ENCODE measurements at places on chromosomes 16 and 17. TPM values are rescaled to one million over a fixed set of nuclear protein-coding genes. Genes with fewer than 3 reads are reported as not detected.

DNA sequence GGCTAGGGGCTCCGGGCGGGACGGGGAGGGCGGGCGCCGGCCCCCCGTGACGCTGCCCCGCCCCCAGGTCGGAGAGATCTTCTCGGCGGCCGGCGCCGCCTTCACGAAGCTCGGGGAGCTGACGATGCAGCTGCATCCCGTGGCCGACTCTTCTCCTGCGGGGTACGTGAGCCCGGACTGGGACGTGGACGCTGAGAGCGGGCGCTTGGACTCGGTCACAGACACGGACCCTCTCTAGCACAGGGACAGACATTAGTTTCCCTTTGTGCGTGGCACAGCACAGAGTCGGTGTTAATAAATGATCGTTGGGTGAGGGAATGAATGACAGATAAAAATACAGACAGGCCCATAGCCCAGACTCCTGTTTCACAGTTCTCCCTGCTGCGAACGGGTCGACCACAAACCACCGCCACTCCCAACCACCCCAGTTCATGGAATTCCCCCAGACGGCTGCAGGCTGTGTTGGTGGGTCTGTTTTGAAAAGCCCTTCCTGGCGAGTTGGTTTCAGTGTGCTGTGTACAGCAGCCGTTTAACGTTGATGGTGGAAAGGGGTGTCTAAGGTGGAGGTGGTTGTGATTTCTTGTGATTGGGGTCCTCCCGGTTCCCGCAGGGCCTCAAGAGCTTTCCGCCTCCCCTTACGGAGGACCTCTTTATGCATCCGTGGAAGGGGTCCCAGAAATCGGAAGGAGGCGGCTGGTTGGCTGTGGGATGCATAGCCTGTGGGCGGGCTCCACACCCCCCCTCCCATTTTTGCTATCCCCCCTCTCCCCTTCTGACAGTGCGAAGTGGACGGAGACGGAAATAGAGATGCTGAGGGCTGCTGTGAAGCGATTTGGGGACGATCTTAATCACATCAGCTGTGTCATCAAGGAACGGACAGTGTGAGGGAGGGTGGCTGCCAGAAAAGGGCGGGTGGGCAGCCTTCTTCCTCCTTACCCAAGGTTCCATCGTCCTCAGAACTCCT is 2.9 kb downstream of the RNASEK start:
- peak; percentile 81 for DNase-seq

- DNase-seq = no peak
These were observed 32.0 kb downstream of the SMPD3 start for GRCh38 chr16:68416057-68417046.

DNA sequence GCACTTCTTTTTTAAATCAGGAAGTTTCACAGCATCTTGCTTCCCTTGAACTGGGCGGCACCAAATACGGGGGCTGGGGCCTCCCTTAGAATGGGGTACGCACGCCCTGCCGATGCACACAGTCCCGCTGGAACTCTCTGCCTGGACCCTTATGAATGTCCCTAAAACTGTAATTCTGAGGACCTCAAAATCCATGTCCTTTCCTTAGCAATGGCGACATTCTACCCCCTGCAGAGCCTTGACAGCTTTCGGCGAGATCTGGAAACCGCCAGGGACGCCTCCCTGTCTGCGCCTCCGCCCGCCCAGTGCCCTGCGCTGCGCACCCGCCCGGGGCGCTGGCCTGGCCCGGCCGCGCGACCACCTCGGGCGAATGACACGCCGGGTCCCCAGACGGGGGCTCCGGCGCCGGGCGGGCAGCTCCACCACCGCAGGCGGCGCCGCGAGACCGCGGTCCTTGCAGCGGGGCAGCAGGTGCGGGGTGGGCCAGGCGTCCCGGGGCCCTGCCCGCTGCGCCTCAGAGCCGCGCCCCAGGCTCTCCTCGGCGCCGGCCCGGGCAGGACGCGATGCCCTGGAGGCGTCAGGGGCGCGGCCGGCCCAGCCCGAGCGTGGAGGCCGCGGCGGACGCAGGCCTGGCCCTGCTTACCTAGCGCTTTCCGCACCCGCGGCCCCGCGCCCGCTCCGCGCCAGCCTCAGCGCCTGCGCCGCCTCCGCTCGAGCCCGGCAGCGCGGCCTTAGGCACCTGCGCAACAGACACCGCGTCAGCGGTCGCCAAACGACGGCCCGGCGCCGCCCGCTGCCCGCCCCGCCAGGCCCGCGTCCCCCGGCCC is 548 bp downstream of the HAGH start:
- peak; percentile 78 for DNase-seq

DNA sequence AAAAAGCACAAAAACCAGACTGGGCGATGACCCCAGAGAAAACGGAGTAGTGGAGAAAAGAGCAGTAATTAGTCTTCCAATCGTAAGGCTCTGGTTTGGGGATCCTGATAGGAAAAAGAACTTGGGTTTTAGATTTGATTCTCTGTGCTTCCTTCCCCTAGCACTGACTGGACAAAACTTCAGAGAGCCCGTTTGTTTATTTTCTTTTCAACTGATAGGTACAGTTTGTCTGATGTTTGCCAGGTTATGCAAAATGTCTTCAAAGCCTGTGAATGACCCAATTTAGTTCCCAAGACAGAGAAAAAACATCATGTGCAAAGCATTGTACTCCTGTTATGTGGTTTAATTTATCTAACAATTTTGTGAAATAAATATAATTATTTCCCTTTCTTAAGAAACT is 151.1 kb upstream of the COX10 start:
- DNase-seq = no peak

MAPK7 gene
- total RNA-seq = 29.2 TPM

ZMYND15 gene
- 1.2 TPM for total RNA-seq

DNA sequence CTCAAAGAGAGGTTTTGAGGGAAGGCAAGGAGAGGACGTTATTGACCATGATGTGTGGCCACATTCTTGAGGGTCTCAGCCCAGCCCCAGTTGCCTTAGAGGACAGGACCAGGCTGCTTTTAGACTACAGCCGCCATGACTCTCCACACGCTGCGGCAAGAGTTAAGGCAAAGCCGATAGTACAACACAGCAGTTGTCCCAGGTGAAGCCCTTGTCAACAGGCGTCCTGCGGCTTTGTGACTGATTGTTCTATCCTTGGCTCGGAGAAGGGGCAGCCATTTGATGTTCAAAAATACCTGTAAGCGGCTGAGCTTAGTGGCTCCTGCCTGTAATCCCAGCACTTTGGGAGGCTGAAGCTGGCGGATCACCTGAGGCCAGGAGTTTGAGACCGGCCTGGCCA is 28.8 kb downstream of the TMEM92 start:
- DNase-seq = no peak

- no peak for DNase-seq
These were observed 148.5 kb upstream of the PLCG2 start for GRCh38 chr16:81630635-81631031.
